ENCODE measurements at places on chromosomes 3 and 15.

- no peak for DNase-seq
Measured at GRCh38 chr3:68787106-68787626, 145.2 kb downstream of the TAFA4 start.

DNA sequence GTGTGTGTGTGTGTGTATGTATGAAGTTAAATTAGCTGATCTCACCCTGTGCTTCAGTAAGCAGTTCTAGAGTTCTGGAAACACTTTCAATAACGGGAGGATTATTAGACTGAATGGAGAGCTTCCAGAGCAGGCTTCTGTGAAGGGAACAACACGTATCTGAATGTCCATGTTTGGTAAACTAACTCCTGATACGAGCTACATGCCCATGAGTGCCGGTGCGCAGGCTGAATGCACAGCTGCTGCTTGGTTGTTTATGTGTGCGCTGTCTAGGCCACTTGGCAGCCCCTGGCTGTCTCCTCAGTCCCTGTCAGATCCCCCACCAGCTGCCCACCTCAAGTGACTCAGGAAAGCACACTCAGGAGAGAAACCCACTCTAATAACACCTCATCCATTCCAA lies 137.0 kb downstream of the EPHB1 start:
- no peak for DNase-seq

DNA sequence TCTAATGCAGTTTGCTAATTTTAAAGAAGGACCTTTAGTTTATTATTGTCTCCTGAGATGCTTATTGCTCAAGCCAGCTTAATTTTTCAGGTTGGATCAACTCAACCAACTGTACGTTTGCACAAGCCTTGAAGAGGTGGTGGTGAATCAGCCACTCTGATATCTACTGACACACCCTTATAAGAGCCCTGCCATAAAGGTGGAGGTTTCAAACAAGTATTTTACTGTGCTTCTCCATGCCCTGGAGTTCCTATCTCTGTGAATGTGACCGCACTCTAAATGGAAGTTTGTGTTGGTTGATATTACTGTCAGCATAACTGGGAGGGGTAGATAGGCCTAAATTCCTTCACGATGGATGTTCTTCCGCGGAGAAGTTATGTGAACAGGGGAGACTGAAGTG lies 297.3 kb upstream of the UBE2E1 start:
- no peak for DNase-seq

DNA sequence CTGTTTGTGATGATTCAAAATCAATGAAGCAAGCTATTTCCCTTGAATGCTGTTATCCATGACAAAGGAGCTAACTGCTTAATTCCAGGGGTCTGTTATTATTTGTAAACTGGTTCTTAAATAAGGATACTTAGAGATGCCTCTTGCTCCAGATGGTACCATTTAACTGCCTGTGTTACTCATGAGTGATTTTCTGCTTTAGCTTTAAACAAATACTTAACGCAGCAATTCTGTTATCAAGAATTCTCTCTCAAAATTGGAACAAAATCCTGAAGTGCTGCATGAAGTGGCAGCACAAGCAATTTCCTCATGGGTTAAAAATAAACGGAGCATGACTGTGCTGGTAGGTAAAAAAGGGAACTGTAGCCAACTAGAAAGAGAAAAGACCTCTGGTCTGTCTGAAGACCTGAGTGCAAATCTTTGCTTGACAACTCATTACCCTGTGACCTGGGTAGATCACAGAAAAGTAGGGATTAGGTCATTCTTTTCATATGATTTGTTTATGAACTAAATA lies 62.5 kb upstream of the GBE1 start:
- no peak for DNase-seq

DNA sequence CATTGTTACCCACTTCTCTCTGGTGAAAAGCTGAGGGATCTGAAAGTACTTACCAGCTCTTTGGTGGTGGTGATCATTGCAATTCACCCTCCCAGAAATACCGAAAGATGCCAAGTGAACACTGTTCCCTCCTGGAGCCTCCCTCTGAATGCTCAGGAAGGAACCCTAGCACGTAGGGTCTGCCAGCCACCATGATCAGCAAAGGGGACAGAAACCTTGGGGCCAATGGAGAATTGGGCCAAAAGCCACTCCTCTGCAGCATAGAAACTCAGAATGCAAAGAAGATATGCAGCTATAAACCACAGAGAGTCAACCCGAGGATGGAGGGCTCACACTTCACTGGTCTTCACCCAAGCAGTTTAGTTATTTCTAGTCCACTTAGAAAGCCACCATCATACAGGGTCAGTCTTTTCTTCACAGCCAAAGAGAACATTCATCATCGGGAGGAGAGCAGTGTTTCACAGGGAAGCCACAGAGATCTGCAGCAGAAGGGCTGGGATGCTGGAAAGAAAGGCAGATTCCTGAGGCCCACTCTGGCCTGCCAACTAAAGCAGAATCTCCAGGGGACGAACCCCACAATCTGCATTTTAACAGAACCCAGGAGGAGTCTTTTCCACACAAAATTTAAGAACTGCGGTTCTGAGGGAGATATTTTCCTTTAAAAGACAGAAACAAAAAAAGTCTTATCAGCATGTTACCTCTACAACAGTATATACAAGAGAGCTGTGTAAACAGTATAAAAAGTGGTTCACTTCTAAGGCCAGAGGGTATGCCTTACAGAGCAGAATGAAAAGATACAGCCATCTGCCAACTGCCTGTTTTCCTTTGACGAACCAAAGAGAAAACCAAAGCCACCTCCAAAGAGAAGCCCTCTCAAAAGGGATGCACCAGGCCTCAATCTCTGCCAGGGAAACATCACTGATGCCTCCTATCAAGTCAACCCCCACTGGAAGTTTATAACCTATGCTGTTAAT lies 11.3 kb downstream of the TBC1D2B start:
- DNase-seq, result no peak

- no peak for DNase-seq
Measured at GRCh38 chr3:122694966-122695365, 14.3 kb downstream of the PARP14 start.
